GM13977 (cell line): ENCODE measurements at places on chromosomes 3 and 15.

GRCh38 chr3:49713336-49714105 is 6.0 kb downstream of the AMIGO3 start:
- DNase-seq = no peak

GRCh38 chr15:63484433-63485186 is 19.8 kb upstream of the USP3 start:
- no peak for DNase-seq

DNA sequence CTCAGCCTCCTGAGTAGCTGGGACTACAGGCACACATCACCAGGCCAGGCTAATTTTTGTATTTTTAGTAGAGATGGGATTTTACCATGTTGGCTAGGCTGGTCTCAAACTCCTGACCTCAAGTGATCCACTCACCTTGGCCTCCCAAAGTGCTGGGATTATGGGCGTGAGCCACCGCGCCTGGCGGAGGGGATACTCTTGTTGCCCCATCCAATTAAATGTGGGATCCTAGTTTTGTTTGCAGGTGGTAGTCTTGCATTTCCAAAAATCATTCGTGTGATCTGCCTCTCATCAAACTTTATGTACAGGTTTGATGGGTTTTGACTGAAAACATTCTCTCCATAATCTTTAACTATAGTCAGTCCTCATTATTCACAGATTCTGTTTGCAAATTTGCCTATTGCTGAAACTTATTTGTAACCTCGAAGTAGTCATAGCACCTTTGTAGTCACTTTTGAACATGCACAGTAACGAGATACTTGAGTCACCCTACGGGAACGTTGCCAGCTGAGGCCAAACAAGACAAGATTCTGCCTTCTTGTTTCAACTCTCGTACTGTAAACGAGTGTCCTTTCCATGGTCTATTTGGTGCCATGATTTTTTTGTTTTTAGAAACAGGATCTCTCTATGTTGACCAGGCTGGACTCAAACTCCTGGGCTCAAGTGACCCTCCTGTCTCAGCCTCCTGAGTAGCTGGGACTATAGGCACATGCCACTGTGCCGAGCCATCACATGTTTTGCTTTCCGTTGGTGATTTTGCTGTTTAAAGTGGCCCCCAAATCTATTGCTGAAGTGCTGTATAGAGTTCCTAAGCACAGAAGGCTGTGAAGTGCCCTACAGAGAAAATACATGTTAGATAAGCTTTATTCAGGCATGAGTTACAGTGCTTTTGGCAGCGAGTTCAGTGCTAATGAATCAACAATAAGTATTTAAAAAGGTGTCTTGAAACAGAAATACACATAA is 8.1 kb upstream of the MAPK6 start:
- no peak for DNase-seq

- DNase-seq = peak; percentile 81
Measured at GRCh38 chr3:48273594-48274211, 32.8 kb downstream of the ZNF589 start.

DNA sequence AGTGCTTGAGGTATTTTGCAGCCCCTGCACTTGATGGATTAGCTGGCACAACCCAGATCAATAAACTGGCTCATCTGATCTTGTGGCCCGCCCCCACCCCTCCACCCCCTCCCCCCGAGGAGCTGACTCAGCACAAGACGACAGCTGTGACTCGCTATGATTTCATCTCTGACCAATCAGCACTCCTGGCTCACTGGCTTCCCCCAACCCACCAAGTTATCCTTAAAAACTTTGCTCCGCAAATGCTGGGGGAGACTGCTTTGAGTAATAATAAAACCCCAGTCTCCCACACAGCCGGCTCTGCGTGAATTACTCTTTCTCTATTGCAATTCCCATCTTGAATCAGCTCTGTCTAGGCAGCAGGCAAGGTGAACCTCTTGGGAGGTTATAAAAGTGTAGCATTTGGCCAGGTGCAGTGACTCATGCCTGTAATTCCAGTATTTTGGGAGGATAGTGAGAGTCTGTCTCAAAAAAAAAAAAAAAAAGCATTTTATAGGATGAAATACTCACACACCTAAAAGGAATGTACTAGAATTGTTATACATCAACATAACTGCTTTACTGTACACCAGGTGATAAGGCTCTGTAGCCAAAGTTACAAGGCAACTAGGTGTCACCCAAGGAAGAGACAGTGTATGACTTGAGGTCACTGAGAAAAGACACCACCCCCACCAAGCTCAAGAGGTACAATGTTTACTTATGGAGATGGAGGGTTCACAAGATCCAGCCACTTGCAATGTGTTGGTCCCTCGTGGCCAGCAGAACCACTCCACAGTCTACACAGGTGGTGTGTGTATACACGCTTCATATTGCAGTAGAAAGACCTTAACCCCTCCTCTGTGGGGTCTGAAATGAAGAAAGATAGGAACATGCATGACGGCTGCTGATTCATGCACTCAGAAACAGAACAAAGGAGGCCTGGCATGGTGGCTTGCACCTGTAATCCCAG is 8.6 kb downstream of the ZNF445 start:
- no peak for DNase-seq
